ENCODE measurements at places on chromosomes 11 and 22. TPM values are rescaled to one million over a fixed set of nuclear protein-coding genes. Genes with fewer than 3 reads are reported as not detected.
A peak's percentile ranks its signal among the peaks of the same experiment; 100 is the strongest.

The CHCHD10 gene
- total RNA-seq: 18.2 TPM

The AKIP1 gene
- total RNA-seq: 8.6 TPM

The GGTLC2 gene
- total RNA-seq: not detected

The MS4A15 gene
- not detected for total RNA-seq

The B3GAT3 gene
- 17.1 TPM for total RNA-seq

The HORMAD2 gene
- not detected for total RNA-seq

The CLMP gene
- total RNA-seq: 10.1 TPM

The MRE11 gene
- total RNA-seq: 18.9 TPM

The VWA5A gene
- total RNA-seq: 18.9 TPM

The LDHAL6A gene
- total RNA-seq: not detected

The TP53I11 gene
- 21.8 TPM for total RNA-seq

The LAYN gene
- total RNA-seq: 8.3 TPM

The ZNF143 gene
- 15.8 TPM for total RNA-seq

The TRPM5 gene
- total RNA-seq: under 0.01 TPM

DNA sequence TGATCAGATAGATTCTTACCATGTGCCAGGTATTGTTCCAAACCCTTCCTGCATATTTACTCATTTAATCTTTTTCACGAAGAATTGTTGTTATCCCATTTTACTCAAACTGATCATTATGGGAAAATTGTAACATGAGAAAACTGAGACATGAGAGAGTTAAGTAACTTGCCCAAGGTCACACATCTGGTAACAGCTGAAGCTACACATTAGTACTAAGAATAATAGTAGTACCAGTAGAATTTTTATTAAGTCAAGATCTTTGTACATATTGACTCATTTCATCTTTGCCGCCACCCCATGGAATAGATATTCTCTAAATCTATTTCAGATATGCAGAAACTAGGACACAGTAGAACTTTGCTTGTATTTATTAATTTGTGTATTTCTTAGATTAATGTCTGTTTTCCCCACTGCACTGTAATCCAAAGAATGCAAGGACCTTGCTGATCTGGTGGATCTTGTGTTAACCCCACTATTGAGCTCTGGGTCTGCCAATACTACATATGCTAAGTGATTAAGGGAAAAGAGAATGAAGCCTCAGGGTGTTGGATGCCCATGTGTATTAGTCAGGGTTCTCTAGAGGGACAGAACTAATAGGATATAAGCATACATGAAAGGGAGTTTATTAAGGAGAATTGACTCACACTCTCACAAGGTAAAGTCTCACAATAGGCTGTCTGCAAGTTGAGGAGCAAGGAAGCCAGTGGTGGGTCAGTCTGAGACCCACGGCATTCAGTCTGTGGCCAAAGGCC is 72.8 kb downstream of the PARVA start:
- no peak for DNase-seq

- peak; percentile 10 for DNase-seq
These were observed 36.3 kb upstream of the CFAP300 start for GRCh38 chr11:102010776-102011494.

GRCh38 chr11:1963864-1964263 is 16.7 kb downstream of the MRPL23 start:
- no peak for DNase-seq

DNA sequence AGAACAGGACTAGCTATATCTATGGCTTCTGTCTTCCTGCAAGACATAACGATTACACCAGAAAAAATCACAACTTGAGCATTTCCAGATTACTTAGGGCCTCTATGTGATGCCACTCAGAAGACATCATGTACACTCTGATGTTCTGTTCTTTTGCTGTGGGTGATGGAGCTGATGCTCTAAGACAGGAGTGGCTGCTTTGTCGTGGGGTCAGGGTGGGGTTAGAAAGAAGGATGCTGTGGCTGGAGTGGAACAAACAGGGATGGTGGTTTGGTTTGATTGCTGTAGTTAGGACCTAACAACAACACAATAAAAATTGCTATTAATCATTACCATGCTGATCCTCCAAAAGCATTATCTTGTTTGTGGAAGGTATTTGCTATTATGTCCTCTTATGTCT is 120.3 kb upstream of the ARHGAP20 start:
- no peak for DNase-seq

GRCh38 chr11:116352881-116353280 is 419.9 kb downstream of the BUD13 start:
- peak; percentile 83 for DNase-seq

- peak; percentile 7 for DNase-seq
These were observed 926 bp downstream of the PGR start for GRCh38 chr11:101128571-101129202.

- DNase-seq: no peak
These were observed 79.4 kb downstream of the ATM start for GRCh38 chr11:108302121-108302785.

GRCh38 chr11:12842933-12843636 is 166.0 kb upstream of the RASSF10 start:
- DNase-seq: no peak

DNA sequence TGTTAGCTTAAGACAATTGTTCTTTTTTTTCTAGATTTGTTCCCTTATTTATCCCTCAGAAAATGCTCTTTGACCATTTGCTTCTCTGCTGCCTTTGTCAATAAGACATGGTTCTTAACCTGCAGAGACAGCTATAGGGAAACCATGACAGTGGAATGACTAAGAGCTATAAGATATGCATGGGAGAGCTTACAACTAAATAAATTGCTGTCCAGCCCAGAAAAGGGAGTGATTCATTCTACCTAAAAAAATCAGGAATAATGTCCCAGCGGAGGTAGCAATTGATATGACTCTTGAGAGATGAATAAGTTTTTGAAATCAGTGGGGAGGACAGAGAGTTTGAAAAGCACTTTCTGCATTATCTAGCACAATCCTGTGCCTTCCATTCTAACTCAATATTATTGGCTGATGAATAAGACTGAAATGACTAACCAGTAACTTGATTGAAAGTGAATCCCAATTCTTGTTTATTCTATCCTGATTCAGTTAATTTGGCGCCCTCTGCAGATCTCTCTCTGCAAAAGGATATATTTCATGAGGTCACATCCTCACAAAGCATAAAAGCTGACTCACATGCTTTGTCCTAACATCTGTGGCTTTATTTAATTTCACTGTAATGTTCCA is 680.5 kb upstream of the API5 start:
- no peak for DNase-seq

- no peak for DNase-seq
These were observed 36.8 kb downstream of the CDON start for GRCh38 chr11:126025822-126026221.

GRCh38 chr22:20783844-20784723 is 10.2 kb downstream of the SERPIND1 start:
- DNase-seq: peak; percentile 27

DNA sequence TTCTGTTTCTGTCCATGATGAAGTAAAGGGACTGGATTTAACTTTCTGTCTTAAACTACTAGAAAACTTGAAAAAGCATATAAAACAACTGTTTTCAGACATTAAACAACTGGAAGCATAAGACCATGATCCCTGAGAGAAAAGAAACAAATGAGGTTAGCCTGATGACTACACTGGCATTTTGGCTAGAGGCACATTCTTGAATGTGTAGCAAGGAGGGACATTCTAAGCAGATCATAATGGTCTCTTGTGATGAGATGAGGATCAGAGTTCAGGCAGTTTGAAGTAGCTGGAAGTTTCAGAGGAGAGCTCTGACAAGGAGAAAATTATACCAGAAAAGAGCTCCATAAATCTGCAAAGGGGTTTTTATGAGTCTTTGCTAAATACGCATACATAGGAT is 75.4 kb downstream of the AASDHPPT start:
- no peak for DNase-seq

GRCh38 chr11:11519184-11519583 is 102.6 kb downstream of the GALNT18 start:
- DNase-seq: no peak

GRCh38 chr11:63719001-63719400 is 37.7 kb downstream of the RTN3 start:
- DNase-seq: no peak

- peak; percentile 17 for DNase-seq
These were observed 23.8 kb upstream of the FZD4 start for GRCh38 chr11:86978756-86979608.

DNA sequence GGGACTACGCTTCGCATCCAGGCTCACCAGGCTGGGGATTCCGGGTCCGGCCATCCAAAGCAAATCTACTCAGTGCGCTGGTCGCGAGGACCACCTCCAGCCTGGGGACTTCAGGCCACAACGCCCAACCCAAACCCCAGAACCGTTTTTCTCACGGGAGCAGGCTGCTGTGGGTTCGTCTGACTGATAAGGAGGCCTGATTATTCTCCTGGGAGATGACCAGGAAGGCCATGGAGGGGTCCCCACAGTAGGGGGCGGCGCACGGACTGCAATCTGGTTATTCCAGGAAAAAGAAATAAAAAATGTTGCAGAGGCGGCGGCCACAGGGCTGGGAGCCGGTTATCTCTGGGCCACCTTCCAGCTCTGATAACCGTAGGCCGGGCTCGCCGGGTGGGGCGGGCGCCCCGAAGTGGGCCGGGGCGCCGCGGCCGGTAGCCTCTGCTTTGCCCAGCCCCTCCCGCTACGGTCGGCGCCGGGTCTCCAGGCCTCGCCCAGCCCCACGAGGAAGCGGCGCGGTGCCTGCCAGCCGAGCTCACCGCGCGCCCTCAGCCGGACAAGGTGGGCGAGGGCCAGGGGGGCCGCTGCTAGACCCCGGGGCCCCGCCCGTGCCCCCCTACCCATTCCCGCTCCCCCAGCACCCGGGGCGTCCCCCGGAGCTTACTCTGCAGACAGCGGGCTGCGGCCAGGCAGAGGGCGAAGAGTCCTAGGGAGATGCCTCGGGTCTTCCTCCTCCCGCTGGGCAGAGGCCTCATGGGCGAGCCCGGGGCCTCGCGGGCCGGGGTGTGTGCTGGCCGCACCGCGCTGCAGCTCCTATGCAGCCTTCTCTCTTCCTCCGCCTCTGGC is 446 bp downstream of the VSTM5 start:
- DNase-seq: peak; percentile 31

- no peak for DNase-seq
These were observed 392.3 kb upstream of the ARHGAP42 start for GRCh38 chr11:100294748-100295147.

- no peak for DNase-seq
These were observed 40.3 kb downstream of the JHY start for GRCh38 chr11:122922893-122923292.

DNA sequence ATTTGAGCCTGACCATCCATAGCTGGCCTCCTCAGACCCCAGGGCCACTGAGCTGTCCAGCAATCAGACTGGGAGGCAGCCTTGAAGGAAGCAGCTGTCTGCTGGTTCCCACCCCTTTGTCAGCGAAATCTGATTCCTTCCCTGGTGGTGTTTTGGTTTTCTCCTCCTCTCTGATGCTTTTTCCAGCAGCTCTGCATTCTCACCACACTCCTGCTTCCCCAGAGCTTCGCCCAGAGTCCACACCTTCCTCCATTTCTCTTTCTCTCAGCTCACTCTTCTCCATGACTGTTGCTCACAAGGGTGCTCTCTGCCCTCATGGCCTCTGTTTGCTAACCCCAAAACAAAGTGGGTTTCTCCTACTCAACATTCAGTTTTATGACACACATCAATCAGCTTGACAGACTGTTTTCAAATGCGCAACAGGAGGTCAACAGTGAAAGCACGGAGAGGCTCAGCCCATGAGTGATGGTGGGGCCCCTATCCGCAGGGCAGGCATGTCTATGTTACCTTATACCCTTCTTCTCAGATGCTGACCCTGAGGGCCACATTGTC is 130.6 kb upstream of the MTNR1B start:
- no peak for DNase-seq

DNA sequence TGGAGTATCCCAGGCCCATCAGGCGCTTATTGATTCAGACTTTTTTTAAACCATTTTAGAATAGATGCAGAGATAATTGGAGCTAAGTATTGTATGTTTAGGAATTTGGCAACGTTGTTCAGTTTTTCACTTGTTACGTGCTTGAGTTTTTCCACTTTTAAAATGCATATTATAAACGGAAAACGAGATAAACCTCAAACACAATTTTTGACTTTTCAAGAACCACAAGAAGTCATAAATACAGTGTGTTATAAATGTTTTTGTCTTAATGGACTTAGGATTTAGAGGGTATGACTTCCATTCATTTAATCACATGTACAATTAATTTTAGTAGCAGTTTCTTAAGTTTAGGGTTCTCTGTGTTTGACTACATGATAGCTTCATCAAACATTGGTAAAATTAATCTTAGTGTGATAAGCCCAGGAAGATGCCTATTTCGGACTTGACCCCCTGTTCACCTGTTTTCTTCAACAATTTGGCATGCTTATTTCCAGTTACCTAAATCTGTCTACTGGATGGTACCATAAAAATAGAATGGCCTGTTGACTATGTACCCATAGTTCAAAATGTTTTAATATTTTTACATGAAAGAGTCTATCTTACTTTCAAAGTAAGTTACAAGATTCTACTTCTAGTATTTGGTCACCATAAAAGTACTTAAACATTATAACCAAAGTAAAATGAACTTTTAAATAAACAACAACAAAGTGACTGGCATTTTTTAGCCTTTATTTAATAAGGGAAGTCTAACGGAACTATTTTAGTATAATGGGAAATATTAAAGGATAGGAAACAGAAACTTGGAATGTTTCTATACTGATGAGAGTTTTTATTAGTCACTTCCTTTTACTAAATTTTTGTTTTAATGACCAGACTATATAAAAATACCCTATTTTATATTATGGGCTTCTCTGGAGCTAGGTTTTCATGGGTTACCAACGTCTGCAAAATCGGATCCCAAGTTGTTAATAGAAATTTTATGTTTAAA is 1.4 kb downstream of the ZC3H12C start:
- no peak for DNase-seq

DNA sequence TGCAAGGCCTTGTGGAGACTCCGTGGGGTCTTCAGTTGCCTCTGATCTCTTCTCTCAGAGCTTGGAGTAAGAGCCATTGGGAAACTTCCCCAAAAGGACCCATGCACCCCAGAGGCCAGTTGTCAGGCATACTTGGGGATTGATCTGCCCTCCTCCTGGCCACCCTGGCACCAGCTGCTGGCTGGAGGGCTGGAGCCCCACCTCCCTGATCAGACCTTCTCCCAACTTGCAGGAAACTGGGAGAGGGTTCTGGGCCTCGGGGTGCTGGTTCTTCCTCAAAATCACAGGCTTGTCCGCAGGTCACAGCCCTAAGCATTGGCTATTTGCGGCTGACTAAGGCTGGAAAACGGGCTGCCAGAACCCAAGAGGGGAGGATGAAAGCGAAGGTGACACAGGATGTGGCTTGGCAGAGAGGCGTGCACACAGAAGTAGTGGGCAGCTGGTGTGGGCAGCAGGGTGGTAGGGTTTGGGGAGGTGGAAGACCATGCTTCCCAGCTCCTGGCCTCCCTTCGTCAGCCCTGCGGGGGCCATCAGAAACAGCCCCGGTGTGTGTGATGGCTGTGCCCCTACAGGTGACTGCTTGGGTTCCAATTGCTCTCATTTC is 1.3 kb upstream of the DGKZ start:
- no peak for DNase-seq

DNA sequence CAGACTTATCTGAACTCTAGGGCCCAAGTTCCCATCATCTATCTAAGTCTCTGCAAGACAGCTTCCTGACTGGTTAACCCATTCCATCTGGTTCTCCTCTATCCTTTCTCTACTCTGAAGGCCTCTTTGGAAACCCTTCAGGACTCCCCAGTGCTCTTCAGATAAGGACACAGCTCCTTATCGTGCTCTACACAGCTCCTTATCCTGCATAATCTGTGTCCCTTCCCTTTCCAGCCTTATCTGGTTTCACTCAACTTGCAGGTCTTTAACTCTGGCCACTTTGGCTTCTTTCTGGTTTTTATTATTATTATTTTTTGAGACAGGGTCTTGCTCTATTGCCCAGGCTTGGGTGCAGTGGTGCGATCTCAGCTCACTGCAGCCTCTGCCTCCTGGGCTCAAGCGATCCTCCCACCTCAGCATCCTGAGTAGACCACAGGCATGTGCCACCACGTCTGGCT is 10.6 kb downstream of the ENDOD1 start:
- DNase-seq: no peak
